ENCODE measurements at places on chromosomes 11 and 22.

- no peak for DNase-seq
These were observed 79.0 kb downstream of the CACNA1I start for GRCh38 chr22:39649500-39650089.

- no peak for DNase-seq
These were observed 2.4 kb downstream of the ZC3H12C start for GRCh38 chr11:110095554-110095953.

DNA sequence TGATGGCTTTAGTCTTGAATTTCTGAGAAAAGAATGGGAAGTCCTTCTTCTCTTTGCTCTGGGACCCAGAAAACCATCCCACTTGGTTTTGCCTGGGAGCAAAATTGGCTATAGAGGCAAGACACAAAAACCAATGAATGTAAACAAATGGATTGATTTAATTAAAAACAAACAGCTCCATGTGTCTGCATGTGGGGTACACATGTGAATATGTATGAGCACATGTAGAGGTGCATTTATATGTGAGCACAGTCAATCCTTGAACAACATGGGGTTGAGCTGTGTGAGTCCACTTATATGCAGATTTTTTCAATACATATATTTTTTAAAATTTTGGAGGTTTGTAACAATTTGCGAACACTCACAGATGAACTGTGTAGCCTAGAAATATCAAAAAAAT is 87.2 kb downstream of the CCDC81 start:
- DNase-seq, result no peak

- peak; percentile 62 for DNase-seq
These were observed 27.4 kb upstream of the ST14 start for GRCh38 chr11:130131961-130132850.

DNA sequence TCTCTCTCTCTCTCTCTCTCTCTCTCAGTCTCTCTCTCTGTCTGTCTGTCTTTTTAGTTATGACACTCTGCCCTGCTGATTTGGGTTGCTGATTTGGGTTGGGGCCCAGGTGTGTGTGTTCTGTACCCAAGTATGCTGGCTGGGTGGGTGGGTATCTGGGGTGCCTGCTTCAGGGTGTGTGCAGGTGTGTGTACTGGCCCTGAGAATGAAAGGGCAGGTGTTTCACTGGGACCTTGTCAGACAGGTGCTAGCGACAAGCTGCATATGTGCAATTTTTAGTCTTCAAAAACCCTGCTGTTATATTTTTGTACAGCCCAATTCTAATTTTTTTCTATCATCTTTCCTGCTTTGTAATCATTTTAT is 943 bp downstream of the CSF2RB start:
- no peak for DNase-seq

GRCh38 chr11:69874984-69875624 is 55.9 kb upstream of the FGF3 start:
- DNase-seq, result no peak

GRCh38 chr11:103055221-103055890 is 36.6 kb downstream of the DCUN1D5 start:
- DNase-seq, result peak; percentile 52

GRCh38 chr22:35608088-35608487 is 9.0 kb downstream of the MB start:
- DNase-seq, result no peak

DNA sequence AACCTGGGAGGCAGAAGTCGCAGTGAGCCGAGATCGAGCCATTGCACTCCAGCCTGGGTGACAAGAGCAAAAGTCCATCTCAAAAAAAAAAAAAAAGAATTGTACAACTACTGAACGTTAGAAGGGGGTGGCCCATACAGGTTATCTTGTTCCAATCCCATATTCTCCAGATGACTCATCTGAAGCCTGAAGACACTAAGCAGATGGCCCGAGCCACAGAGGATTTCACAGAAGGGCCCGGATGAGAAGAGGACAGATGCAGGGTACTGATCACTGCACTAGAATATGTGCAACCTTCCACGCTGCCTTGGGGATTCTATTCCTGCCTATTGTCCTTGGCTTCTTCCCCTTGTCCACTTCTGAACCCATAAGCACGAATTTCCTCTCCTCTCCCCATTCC is 70.9 kb upstream of the UBASH3B start:
- DNase-seq, result peak; percentile 38

- no peak for DNase-seq
These were observed 1170.8 kb downstream of the TBC1D22A start for GRCh38 chr22:47933226-47933625.

DNA sequence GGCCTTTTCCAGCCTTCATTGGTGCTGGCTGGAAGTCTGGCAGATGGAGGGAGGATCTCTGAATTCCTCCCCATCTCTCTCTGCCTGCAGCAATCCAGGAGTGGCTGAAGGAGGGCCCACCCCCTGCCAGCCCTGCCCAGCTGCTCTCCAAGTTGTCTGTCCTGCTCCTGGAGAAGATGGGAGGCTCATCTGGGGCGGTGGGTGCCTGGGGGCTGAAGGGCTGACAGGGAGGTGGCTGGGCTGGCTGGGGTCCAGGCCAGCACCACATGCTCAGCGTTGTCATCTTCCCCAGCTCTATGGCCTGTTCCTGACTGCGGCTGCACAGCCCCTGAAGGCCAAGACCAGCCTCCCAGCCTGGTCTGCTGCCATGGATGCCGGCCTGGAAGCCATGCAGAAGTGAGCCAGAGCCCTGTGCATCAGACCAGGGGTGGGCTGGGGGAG is 12.2 kb downstream of the TKFC start:
- peak; percentile 9 for DNase-seq

- DNase-seq, result peak; percentile 66
These were observed 8.6 kb downstream of the DNHD1 start for GRCh38 chr11:6505577-6506240.

GRCh38 chr11:100214791-100215190 is 472.3 kb upstream of the ARHGAP42 start:
- no peak for DNase-seq

GRCh38 chr11:32487270-32487669 is 51.9 kb upstream of the WT1 start:
- DNase-seq, result peak; percentile 4

- DNase-seq, result no peak
These were observed 26.8 kb upstream of the CACNG2 start for GRCh38 chr22:36730176-36730858.

GRCh38 chr11:84117394-84117793 is 831.2 kb upstream of the CCDC90B start:
- DNase-seq, result no peak

- DNase-seq, result no peak
These were observed 37.5 kb downstream of the FAM227A start for GRCh38 chr22:38618682-38619081.

GRCh38 chr11:10878408-10879214 is 20.8 kb upstream of the ZBED5 start:
- DNase-seq, result peak; percentile 70

GRCh38 chr11:119789766-119790407 is 60.9 kb upstream of the NECTIN1 start:
- no peak for DNase-seq

DNA sequence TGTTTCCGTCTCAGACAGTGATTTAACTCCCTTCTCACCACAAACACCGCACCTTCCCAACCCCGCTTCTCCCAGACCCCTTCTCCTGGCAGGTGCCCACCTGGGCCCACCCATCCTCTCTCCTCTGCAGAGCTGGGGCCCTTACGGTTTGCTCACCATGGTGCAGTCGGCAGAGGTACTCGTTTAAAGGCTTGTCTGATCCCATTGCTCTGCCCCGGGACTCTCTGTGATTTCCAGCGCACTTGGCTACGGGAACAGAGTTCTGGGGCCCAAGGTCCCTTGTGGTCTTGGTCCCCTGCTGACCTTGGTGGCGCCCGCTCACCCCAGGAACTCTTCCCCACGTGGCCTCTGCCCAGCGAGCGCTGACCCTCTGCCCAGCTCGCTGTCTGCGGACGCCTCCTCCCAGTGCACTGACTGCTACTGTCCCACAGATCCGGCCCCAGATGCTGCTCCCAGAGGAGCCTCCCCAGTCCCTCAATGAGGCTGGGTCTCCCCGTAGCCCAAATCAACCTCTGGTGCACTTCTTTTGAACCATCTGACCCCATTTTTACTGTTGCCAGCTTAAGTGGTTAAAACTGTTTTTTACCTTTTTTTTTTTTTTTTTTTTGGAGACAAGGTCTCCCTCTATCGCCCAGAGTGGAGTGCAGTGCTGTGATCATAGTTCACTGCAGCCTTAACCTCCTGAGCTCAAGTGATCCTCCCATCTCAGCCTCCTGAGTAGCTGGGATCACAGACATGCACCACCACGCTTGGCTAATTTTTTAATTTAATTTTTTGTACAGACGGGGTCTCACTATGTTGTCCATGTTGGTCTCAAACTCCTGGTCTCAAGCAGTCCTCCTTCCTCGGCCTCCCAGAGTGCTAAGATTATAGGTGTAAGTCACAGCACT is 21.3 kb upstream of the CTSD start:
- DNase-seq, result no peak

DNA sequence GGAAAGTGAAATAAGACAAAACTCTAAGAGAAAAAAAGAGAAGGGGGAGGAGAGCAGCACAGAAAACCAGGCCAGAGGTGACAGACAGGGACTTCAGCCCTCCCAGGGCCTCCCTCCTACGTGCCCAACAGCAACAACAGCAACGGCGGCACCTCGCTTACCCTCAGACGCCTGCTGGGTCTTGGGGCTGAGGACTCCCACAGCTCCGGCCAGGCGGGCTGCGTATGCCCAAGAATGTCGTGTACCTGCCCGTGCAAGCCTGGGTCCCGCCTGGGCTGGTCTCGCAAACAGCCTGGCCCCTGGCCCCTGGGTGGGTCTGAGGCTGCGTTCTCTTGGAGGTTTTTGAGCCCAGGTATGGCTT is 30.5 kb downstream of the ARAP1 start:
- peak; percentile 30 for DNase-seq

GRCh38 chr22:34294476-34294875 is 374.2 kb upstream of the LARGE1 start:
- no peak for DNase-seq

GRCh38 chr22:47750086-47750485 is 987.6 kb downstream of the TBC1D22A start:
- DNase-seq, result no peak

GRCh38 chr11:45615182-45615792 is 50.1 kb downstream of the CHST1 start:
- no peak for DNase-seq

- DNase-seq, result peak; percentile 10
These were observed 99.2 kb downstream of the NAT10 start for GRCh38 chr11:34204396-34205279.

- DNase-seq, result no peak
These were observed 229.6 kb upstream of the BLID start for GRCh38 chr11:122345586-122345985.

- DNase-seq, result no peak
These were observed 89.1 kb upstream of the FIBIN start for GRCh38 chr11:26904801-26905200.

- no peak for DNase-seq
These were observed 178.0 kb downstream of the DSCAML1 start for GRCh38 chr11:117618982-117619355.

DNA sequence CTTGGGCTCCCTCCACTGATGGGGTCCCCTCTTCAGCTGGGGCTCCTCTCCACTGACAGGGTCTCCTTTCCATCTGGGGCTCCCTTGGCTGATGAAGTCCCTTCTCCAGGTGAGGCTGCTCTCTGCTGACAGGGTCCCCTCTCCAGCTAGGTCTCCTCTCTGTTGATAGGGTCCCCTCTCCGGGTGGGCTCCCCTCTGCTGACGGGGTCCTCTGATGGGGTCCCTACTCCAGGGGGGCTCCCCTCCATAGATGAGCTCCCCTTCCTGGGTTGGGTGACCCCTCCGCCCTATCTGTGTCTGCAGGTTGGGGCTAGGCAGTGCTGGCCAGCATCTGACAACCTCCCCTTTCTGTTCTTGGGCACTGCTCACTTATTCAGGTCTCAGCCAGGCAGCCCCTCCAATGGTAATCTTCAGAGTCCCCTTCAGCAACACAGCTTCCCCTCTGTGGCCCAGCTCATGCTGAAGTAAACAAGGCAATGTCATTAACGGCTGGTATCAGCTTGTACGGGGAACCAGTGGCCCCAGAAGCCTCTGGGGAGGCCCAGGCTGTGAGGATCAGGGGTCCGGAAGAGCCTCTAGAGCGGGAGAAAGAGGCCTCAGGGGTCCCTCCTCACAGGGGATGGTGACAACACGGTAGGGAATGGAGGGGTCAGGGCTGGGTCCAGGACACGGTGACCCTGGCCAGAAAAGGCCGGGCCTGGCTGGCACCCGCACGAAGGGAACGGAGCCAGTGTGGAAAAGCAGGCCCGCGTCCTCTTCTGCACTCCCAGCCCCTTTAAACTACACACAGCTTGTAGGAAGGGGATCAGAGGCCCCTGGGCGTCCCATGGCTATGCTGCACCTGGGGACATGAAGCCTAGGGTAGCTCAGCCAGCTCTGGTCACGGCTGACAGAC is 9.6 kb upstream of the CD81 start:
- no peak for DNase-seq

GRCh38 chr11:72703267-72704008 is 29.2 kb upstream of the PDE2A start:
- DNase-seq, result no peak

GRCh38 chr11:64519541-64519940 is 71.5 kb upstream of the SLC22A12 start:
- DNase-seq, result no peak

DNA sequence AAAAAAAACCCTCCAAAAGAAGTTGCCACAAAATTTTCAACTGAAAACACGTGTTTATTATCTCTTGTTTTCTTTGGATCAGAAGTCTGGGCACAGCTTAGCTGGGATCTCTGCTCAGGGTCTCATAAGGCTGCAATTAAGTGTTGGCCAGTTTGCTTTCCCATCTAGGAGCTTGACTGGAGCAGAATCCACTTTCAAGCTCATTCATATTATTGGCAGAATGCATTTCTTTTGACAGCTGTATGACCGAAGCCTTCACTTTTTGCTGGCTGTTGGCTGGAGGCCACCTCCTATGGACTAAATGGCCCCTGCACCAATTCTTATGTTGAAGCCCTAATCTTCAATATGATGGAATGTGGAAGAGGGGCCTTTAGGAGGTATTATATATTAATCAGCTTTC is 139.6 kb downstream of the DDX10 start:
- no peak for DNase-seq

- no peak for DNase-seq
These were observed 18.7 kb downstream of the MUC5AC start for GRCh38 chr11:1176224-1177019.

- DNase-seq, result no peak
These were observed 73.1 kb upstream of the KCNA4 start for GRCh38 chr11:30089921-30090320.

All from EL (cell line).